ENCODE measurements at places on chromosomes 1 and 21.

GRCh38 chr1:9349331-9349851 lies 56.7 kb downstream of the SPSB1 start:
- no peak for DNase-seq

GRCh38 chr1:198118134-198118533 lies 38.7 kb upstream of the NEK7 start:
- no peak for DNase-seq

DNA sequence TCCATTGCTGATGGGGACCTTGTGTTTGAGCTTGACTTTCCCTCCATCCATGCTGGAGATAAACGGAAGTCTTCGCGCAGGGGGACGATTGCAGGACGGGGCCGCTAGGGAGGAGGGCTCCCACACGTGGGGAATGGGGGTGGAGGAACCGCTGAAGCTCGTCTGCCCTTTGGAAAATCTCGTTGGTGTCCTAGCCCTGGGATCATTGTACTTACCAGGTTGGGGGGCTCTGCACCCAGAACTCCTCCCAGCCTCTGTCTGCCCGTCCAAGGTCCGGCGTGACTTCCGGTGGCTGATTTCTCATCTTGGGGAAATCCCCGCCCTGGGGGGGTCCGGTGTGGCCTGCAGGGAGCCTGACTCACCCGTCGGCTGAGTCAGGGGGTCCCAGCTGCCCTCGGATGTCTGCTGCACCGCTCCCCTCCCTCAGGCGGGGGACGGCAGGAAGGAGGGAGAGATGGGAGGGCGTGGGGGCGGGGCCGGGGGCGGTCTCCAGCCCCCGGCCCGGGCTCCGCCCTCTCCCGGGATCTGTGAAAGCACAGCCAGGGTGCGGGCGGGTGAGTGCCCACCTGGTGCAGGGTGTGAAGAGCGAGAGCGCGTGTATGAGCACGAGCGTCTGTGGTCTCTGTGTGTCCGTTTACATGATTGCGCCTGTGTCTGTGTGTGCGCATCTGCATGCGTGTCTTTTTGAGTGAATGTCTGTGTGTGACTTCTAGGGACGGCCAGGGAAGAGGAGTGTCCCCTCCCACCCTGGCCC lies 35.8 kb downstream of the PIK3CD start:
- DNase-seq: peak; percentile 58

GRCh38 chr1:31609514-31610118 lies 7.9 kb upstream of the HCRTR1 start:
- DNase-seq: no peak

DNA sequence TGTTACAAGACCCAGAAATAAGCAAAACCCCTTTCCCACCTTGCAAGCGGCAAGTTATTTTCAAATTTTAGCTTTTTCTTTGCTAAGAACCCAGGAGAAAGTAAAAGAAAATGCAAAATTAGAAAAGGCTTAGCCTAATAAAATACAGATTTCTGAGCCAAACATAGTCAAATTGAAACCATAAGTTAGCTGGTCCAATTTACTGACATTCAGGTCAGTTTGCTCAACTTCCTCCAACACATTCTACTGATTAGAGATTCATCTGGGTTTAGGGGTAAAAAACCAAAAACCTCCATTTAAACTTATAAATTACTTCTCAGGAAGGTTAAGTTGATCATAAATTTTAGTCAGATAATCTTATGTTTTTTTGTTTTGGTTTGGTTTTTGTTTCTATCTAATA lies 701.8 kb upstream of the CXADR start:
- no peak for DNase-seq

GRCh38 chr1:221162352-221162751 lies 283.1 kb downstream of the HLX start:
- no peak for DNase-seq

GRCh38 chr1:92461364-92462097 lies 25.2 kb downstream of the GFI1 start:
- DNase-seq: no peak

- DNase-seq: no peak
Observed at GRCh38 chr1:228007801-228008341, 1.1 kb downstream of the WNT3A start.

DNA sequence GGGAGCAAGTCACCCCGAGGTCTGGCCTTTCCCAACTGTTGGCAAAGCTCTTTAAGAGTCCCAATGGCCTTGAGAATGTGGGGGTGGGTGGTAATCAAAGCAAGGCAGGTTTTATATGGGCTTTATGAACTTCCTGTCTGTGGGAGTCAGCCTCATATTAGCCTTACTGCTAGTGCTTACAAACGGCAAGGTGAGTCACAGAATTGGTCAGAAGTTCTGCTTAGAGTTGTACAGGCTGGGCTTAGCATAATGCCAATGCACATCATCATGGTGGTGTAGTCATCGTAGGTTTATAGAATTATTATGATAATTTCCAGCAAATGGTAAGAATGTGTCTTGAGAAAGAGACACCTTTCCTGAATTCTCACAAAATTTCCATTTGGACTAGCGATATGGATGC lies 192.7 kb upstream of the KIAA0040 start:
- no peak for DNase-seq

DNA sequence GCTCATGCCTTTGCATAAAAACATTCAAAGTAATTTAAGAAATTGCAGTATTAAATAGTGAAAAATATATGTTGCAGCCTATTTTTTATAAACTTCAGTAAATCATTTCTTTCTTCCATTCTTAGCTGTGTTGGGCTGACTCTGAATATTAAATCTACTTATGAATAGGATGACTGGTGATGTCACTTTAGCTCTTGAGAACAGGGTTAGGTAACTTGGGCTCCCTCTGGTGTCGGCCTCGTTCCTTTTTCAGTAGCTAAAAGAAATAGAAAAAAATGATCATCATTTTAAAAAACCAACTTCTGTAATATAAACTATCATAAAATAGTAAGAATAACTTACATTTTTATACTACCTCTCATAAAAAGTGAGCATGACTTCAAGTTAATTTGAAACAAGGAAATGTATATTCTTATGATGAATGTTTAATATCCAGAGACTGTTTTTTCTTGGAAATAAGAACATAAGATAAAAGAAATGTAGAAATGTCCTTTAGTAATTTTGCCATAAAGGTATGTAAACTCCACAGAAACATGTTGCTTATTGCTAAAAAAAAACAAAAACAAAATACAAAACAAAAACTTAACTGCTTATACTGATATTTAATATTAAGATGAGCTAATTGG lies 26.8 kb upstream of the NCAM2 start:
- DNase-seq: no peak

DNA sequence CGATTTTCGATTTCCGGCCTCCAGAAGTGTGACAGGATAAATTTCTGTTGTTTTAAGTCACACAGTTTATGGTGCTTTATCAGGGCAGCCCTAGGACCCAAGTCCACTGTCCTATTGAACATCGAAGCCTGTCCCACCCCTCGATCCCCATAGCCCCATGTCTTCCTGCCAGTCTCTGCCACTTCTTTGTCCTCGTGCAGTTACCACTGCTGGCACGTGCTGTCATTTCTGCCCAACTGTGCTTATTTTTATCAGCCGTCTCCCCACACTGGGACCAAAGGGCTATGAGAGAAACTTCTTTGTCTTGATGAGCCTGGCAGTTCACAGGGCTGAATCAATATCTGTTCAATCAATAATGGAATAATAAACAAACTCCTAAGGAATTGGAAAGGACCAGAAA lies 146.7 kb downstream of the PSMG1 start:
- no peak for DNase-seq

DNA sequence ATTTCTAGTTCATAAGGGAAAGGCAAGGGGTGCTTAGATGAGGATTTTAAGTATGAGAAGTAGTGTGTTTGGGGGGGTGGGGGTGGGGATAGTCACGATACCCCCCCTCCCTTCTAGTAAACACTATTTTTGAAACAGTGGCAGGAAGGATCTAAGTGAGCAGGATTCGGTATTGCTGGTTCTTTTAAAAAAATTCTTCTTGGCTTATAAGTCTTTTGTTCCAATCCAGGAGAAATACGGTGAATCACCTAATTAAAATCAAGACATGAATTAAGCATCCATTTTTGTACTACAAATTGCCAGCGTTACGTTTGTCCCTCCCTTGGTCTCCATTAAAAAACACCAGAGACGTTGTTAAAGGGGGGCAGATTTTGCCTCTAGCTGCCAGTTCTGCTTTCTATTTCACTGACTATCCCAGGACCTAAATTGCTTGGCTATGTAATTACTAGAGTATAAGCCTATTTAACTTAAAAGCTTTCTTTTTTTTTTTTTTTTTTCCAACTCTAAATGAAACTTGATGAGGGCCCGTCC lies 911 bp downstream of the LMO4 start:
- no peak for DNase-seq

GRCh38 chr1:171286032-171286705 lies 27.8 kb upstream of the FMO4 start:
- no peak for DNase-seq

- no peak for DNase-seq
Observed at GRCh38 chr1:178688244-178688643, 36.8 kb upstream of the RALGPS2 start.
